ENCODE measurements at places on chromosomes 4 and X. TPM values are rescaled to one million over a fixed set of nuclear protein-coding genes. Genes with fewer than 3 reads are reported as not detected.

DNA sequence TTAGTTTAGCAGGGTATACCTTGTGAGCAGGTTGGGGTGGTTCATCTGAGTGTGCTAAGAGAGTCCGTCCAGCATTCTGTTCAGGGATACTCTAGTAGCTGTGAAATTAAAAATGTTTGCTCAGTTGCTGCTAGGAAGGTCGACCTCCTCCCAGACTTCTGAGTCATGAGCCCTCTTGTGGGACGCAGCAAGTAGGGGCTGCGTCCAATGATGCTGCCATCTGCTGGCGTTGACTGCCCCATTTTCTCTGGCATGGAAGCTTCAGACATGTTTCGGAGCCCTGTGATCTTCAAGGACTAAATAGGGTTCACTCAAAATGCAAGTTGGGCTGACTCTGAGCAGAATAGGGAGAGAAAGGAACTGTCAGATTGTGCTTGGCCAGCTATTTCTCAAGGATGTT is 201.0 kb upstream of the ARSJ start:
- DNase-seq: no peak

The FAM184B gene
- 0.69 TPM for total RNA-seq

DNA sequence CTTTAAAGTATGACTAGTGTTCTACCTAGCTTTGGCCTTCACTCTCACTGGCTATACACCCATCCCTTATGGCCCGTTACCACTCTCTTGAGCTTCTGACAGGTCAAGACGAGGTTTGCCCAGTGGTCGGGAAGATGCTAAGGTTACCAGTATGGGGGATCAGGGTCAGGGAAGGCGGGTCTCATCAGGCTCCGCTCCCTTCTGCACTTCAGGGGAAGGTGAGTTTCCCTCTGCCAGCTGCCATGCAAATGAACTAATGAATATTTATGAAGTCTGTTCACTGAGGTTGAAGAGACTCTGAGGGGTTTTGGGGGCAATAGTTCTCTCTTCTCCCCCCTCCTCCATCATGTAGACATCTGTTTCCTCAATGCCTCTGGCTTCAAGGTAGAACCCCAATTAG is 6.6 kb downstream of the EFNB1 start:
- DNase-seq: no peak

- no peak for DNase-seq
These were observed 1005.8 kb downstream of the PCDH18 start for GRCh38 chr4:136526517-136526916.

- no peak for DNase-seq
These were observed 4.5 kb upstream of the PDGFC start for GRCh38 chr4:156976147-156976546.

DNA sequence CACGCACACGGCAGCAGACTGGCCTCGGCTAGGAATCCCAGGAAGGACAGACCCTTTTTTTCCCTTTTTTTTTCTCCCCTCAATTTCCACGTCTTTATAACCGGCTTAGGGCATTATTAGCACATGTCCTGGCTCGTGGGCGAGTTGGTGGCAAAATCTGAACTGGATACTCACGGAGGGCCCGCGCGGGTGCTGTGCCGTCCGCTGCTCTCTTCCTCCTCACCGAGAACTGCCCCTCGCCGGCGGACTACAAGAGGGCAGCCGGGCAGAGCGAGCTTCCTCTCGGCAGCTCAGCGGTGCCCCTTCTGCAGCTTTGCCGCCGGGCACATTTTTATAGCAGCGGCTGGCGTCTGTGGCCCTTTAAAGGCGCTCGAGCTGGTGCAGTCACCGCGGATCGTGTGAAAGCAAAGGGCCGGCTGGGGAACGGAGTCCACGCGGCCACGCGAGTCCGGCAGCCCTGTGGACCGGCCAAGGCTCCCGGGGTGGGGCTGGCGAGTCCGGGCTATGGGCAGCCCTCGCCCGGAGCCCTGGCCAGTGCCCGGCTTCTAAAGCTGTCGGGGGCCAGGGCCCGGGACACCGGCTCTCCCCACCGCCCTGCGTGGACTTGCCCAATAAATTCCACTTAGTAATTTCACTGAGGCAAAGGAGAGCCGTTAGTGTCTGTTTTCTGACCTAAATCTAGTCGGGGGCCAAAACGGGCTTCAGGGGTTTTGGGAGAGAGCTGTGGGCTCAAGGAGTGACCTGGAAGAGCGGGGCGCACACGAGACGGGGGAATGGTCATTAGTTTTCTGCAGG is 1.3 kb upstream of the CITED1 start:
- DNase-seq: peak; percentile 48

- no peak for DNase-seq
These were observed 513.7 kb downstream of the RPA4 start for GRCh38 chrX:97397371-97397770.

The PDK3 gene
- 12.6 TPM for total RNA-seq

- DNase-seq: no peak
These were observed 127.0 kb upstream of the GATB start for GRCh38 chr4:151887816-151888180.

GRCh38 chr4:90064196-90064595 is 63.0 kb upstream of the CCSER1 start:
- no peak for DNase-seq

- DNase-seq: no peak
These were observed 200.0 kb downstream of the CFAP299 start for GRCh38 chr4:80535551-80535950.

GRCh38 chr4:31043382-31044062 is 323.4 kb downstream of the PCDH7 start:
- DNase-seq: no peak

The XKRX gene
- 7.6 TPM for total RNA-seq

The COL4A6 gene
- total RNA-seq: 7.3 TPM

The C4orf50 gene
- 0.10 TPM for total RNA-seq

The TCEAL6 gene
- total RNA-seq: not detected

DNA sequence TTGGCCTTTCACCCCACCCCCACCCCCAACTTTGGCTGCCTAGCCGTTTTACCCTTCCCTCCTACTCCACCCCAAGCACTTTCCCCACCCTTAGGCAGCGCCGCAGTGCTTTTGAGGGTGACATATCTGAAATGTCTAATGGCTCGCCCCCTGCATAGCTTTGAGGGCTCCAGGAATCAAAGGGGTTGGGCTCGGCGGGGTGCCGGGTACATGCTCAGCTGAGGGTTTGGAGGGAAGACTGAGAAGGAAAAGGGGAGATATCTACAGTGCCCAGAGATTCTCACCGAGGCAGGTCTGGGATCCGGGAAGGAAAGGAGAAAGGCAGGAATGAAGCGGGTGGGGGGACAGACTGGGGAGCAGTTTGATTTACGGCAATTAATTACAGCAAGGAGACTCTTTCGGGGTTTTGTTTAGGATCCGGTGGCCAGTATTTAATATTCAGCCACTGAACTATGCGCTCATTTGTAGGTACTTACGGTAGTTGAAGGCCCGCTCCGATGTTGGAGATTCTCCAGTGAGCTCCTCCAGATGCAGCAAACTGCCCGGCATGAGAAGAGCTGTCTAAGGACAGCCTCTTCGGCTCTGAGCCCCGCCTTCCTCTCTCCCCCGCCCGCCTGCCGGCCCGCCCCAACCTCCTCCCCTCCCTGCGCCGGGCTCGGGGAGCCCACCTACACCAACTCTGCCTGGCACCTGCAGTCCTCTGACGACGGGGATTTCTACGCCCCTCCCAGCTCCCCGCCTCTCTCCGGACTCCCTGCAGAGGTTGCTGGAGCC is at the start of gene IGSF1:
Gene IGSF1 (minus strand): TSS at position 569 of the 774 bp plus-strand sequence. CDS start 2,632 bp downstream, outside the sequence.
- peak; percentile 6 for DNase-seq

The IRS4 gene
- total RNA-seq: 0.69 TPM

- DNase-seq: no peak
These were observed 142.3 kb downstream of the PDGFC start for GRCh38 chr4:156829201-156829873.

- DNase-seq: no peak
These were observed 56.2 kb downstream of the ADRA2C start for GRCh38 chr4:3822230-3822947.

GRCh38 chr4:119026662-119027444 is 108.8 kb upstream of the MYOZ2 start:
- no peak for DNase-seq

- no peak for DNase-seq
These were observed 93.6 kb downstream of the PPP2R2C start for GRCh38 chr4:6378493-6379445.

DNA sequence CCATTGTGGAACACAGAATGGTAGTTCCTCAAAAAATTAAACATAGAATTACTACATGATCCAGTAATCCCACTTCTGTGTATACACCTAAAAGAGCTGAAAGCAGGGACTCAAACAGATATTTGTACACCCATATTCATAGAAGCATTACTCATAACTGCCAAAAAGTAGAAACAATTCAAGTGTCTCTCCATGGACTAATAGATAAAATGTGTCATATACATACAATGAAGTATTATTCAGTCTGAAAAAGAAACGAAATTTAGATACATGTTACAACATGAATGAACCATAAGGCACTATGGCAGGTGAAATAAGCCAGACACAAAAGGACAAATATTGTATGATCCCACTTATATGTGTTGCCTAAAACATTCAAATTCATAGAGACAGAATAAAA is 145.1 kb downstream of the ANTXR2 start:
- DNase-seq: no peak

GRCh38 chr4:87118826-87119225 is 101.6 kb downstream of the KLHL8 start:
- DNase-seq: no peak

- no peak for DNase-seq
These were observed 629.7 kb upstream of the DIPK2B start for GRCh38 chrX:45830343-45830742.

- no peak for DNase-seq
These were observed 532.9 kb upstream of the FTHL17 start for GRCh38 chrX:31604629-31605221.

The SH3RF1 gene
- total RNA-seq: 20.4 TPM

DNA sequence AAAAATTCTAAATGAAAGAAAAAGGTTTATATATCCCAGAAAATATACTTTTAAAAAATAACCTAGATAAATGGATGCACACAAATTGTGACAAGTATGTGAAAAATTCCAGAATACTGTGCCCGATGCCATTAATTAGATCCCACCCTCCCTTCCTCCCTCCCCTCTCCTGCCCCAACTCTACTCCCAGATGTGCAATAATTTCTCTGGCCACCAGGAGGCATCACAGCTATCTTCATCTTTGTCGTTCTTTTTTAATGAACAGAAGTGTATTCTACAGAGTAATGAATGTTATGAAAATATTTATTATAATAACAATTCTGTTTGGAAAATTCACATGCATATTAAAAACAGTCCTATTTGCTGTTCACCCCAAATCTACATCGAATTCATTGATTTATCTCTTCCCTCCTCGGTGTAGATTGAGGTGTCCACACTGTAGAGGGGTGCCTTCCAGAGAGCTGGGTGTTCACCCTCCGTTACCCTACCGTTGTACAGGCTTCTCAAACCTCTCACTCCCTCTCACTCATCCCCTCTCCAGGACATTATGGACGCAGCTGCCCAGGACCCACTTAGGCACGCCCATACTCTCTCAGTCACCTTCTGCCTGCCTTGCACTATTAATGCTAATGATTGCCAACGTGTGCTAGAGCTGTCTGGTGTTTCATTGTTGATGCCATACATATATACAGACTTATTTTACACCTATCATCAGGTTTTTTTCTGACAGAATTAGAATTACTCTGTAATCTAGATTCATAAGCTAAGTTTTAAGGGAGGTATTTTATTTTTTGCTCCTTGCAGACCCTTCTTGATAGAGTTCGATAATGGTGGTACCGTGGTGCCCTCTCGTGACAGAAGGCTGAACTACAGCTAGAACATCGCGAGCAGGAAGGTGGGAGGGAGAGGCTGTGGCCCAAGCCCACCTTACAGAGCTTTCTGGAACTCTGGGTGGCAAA is 14.1 kb downstream of the RAB40AL start:
- no peak for DNase-seq

- no peak for DNase-seq
These were observed 41.0 kb downstream of the MAP7D3 start for GRCh38 chrX:136210243-136210642.

DNA sequence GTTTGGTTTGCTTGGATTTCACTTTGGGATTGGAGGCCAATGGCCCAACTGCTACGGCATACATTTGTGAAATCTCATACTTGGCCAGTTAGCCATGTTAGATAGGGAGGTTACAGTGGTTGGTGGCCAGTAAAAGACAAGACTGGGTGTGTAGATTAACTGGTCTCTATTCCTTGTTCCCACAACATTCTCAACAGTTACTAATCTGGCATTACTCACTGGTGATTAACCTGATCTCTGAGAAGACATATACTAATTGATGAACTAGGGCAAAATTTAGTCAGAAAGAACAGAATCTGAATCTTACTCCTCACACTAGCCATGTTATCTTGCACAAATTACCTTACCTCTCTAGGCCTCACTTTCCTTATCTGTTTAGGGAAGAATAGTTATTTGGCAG is 33.4 kb downstream of the GATB start:
- no peak for DNase-seq

GRCh38 chrX:154355776-154356140 is 18.7 kb downstream of the FLNA start:
- no peak for DNase-seq

DNA sequence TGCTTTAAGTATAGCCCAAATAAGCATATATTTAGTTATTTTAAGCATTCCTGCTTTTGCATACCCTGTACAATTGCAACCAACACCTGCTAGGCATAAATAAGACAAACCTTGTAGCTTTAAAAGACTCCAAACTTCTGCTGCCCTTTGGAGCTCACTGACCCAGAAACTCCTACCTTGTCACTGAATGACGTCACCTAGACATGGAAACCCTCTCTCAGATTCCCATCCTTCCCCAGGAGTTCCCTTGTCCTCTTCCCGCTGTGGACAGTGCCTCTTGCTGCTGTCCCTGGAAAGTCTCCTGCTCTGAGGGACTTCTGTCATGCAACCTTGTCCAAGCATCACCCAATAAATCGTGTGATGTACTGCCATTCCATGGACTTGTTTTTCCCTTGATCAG is 507.2 kb downstream of the GRXCR1 start:
- no peak for DNase-seq

The NEXMIF gene
- 1.7 TPM for total RNA-seq

DNA sequence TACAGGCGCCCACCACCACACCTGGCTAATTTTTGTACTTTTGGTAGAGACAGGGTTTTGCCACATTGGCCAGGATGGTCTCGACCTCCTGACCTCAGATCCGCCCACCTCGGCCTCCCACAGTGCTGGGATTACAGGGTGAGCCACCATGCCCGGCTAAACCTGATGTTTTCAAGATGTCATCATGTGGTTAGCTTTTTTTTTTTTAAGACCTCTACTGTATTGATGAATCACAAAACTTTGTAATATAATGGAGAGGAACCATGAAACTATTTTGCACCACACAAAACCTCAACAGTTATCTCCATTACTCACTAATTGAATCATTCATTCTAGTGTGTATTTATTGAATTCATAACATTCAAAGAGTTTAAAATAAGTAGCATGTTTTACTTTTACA is 94.7 kb upstream of the NEIL3 start:
- no peak for DNase-seq

The POLR2B gene
- total RNA-seq: 97.7 TPM

The MXRA5 gene
- total RNA-seq: 30.7 TPM

The NKAP gene
- total RNA-seq: 6.6 TPM

GRCh38 chrX:10033375-10034007 is 66.3 kb downstream of the CLDN34 start:
- DNase-seq: no peak

GRCh38 chr4:52560844-52561280 is 98.2 kb downstream of the USP46 start:
- no peak for DNase-seq

Data from skin of body (tissue), 3 donors.